ENCODE measurements at places on chromosomes 3 and 15. TPM values are rescaled to one million over a fixed set of nuclear protein-coding genes. Genes with fewer than 3 reads are reported as not detected.

- ATAC-seq: no peak
Observed at GRCh38 chr15:31347981-31348803, 21.6 kb downstream of the KLF13 start.

- peak; percentile 72 for ATAC-seq
Observed at GRCh38 chr3:149534671-149535332, 60.3 kb downstream of the TM4SF4 start.

- ATAC-seq: peak; percentile 58
Observed at GRCh38 chr15:26521691-26522198, 251.1 kb downstream of the GABRB3 start.

DNA sequence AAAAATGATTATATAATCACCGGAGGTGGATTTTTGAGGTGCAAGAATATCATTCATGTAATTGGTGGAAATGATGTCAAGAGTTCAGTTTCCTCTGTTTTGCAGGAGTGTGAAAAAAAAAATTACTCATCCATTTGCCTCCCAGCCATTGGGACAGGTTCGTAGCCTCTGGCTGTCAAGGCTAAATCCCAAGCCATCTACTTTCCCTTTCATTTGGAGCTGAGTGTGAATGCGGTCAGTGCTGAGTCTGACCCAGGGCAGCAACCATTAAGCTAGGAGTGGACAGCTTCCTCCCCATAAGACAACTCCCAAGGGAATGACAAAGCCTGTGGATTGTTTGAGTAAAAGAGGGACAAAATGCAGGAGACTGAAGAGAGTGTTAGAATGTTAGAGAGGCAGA lies 33.6 kb downstream of the PARP14 start:
- ATAC-seq: no peak

IQCH gene
- total RNA-seq: 7.2 TPM

CLEC3B gene
- total RNA-seq: 1.4 TPM

AADAC gene
- total RNA-seq: not detected
